ENCODE measurements at places on chromosomes 7 and 10.

- no peak for DNase-seq
These were observed 76.4 kb upstream of the CDC14C start for GRCh38 chr7:48847917-48848316.

- peak; percentile 44 for DNase-seq
These were observed 65.1 kb downstream of the CALML3 start for GRCh38 chr10:5589661-5590511.

DNA sequence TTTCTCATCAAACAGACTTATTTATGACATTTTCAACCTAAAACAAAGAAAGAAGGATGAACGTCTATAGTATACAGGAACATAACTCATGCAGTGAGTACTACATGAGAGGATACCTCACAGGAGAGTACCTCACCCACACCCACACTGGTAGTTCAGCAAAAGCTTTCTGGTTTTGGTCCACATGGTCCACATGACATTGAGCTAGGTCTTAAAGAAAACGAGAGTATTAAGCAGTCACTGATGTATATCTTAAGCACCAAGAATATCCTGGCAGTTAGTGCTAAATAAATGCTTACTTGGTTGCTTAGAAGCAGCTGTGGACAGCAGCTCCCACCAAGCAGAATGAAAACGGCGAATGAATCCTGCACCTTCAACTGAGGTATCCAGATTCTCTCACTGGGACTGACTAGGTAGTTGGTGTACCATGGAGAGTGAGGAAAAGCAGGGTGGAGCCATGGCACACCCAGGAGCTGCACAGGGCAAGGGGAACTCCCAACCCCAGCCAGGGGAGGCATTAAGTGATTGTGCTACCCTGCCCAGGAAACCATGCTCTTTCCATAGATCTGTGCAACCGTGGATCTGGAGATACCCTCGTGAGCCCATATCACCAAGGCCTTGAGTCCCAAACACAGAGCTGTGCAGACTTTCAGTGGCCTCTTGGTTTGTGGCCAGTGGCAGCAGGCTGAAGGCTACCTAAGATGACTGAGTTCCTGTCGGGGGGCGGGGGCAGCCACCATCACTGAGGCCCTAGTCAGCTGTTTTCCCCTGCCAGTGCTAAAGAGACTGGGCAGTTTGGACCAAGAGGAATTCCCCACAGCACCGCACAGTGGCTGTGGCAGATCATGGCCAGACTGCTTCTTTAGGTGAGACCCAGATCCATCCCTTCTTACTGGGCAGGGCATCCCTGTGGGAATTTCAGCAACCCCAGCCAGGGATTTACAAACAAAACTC, 143.4 kb downstream of the SGMS1 start:
- no peak for DNase-seq

- no peak for DNase-seq
These were observed 9.3 kb downstream of the ARL3 start for GRCh38 chr10:102704915-102705314.

- DNase-seq, result no peak
These were observed 80.3 kb downstream of the WDR11 start for GRCh38 chr10:120931423-120931822.

DNA sequence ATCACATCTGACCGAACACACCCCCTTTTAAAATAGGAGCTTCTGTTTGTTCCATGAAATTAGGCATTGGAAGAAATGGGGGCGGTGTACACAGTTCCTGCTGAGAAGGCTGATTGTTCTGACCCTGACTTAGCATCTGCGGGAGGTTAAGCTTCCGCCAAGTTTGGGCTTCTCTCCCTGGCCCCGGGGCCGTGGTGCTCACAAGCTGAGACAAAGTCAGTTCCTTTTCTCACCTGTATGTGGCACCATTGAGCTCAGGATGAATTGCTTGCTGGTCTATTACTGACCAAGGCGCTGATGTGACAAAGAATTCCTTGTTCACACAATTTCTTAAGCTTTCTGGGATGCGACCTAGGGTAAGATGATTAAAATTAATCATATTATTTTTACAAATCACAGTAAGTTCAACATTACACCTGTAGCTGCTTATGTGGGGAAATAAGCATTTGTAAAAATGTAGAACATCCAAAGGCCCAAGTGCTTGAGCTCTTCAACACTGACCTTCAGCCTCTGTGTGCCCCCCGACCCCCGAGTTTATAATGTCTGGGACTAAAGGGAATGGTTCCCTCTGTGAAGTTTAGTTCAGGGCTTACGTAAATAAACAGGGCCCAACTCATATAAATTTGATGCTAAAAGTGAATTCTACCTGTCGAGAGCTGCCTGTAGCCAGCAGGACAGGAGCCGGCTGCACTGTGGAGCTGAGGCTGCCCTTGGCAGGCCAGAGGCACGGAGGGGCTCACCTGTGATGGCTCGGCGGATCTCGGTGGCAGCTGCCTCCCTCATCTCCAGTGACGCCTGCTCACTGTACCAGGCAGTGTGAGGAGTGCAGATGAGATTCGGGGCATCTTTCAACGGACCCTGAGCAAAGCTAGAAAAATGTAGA, 50.8 kb downstream of the ZRANB1 start:
- peak; percentile 58 for DNase-seq

- DNase-seq, result no peak
These were observed 341.1 kb downstream of the FRMD4A start for GRCh38 chr10:13989616-13990015.

DNA sequence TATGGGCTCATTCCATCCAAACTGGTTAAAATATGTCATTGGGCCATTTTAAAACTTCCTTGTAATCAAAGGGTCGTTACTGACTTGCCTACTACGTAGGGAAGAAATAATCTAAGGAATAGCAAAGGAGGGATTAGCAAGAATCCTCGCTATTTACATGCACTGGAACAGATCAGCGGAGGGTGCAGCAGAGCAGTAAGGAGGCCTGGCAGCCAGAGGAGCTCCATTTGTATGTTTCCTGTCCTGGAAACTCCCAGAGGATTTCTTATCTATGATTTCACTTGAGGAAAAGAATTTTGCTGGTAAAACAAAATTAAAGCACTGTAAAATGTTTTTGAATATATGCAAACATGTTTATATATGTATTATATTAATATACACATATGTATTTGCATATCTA, 107.3 kb downstream of the TPK1 start:
- DNase-seq, result no peak

Measured in stromal cell of bone marrow (primary cell).